ENCODE measurements at places on chromosomes 6 and 20.

- DNase-seq = no peak
These were observed 79.4 kb downstream of the GFOD1 start for GRCh38 chr6:13407709-13408695.

DNA sequence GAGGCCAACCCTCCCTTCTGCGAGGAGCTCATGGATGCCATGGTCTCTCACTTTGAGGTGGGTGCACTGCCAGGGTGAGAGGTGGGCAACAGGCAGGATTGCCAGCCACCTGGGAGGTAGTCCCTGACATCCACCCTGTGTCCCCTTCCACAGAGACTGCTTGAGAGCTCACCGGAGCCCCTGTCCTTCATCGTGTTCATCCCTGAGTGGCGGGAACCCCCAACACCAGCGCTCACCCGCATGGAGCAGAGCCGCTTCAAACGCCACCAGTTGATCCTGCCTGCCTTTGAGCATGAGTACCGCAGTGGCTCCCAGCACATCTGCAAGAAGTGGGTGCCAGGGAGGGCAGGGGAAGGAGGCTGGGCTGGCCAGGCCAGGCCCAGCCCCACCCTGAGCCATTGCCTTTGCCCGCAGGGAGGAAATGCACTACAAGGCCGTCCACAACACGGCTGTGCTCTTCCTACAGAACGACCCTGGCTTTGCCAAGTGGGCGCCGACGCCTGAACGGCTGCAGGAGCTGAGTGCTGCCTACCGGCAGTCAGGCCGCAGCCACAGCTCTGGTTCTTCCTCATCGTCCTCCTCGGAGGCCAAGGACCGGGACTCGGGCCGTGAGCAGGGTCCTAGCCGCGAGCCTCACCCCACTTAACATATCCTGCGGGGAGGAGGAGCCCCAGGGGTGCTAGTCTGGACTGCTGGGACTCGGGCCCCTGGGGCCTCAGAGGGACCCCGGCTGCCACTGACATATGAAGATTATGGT lies 12.8 kb downstream of the PCIF1 start:
- DNase-seq = no peak

DNA sequence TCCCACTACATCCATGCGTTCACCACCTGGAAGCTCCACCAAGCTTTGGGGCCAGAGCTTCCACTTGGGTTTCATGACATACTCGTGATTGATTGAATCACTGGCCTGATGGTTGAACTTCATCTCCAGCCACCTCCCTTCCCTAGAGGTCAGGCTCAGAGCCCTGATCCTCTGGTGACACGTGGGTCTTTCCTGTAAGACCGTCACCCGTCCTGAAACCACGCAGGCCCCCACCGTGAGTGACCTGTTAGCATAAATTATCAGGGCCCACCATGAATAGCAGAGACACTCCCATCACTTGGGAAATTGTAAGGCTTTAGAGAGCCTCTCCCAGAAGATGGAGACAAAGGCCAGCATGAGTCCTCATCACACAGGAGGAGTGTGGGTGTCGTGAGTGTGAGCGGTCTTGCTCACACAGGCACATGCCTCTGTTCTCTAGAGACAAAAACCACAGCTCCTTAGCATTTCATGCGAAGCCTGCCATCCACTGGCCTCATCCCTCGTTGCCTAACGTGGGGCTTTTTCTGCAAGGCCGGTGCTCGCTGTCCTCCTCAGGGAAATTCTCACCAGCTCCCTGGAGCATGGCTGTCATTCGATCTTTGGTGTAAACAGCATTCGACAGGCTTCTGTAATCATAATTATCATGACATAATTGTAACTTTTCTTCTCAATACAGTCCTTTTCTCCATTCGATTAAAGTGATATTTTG lies 65.1 kb upstream of the DUSP22 start:
- DNase-seq = no peak

- DNase-seq = no peak
These were observed 3.1 kb downstream of the B3GALT4 start for GRCh38 chr6:33279971-33280511.

GRCh38 chr6:136719280-136720044 lies 72.8 kb downstream of the MAP3K5 start:
- no peak for DNase-seq

DNA sequence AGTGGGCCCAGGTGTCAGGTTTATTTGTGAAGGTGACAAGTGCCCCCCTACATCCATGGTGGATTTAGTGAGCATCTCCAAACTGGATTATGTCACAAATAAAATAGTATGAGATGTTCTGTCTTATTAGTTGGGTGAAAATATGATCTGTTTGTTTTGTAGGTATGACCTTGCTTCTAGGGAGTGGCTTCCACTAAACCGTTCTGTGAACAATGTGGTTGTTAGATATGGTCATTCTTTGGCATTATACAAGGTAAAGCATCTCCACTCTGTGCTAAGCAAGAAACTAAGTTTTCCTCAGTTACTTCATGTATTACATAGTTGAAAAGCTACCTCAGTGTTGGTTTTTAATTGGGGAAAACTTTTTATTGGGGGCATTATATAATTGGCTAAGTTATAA lies 88.4 kb downstream of the ATRN start:
- no peak for DNase-seq

DNA sequence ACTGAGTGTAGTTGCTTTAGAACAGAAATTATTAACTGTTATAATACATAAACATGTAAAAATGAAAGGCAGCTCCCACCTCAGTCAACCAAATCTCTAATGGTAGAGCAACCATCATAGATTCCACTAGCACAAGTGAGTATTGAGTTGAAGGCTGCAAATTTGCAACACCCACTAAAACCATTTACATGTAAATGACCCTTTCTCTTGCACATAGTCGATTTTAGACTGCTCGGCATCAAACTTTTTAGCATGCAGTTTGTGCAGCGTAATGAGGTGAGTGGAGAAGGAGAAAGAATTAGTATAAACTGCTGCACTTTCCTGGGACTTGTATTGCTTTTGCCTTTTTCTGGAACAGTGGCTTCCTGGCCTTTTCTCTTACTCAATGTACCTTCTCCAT lies 62.8 kb downstream of the FBXO5 start:
- DNase-seq = no peak

- DNase-seq = no peak
These were observed 22.1 kb downstream of the STK35 start for GRCh38 chr20:2123720-2124119.

DNA sequence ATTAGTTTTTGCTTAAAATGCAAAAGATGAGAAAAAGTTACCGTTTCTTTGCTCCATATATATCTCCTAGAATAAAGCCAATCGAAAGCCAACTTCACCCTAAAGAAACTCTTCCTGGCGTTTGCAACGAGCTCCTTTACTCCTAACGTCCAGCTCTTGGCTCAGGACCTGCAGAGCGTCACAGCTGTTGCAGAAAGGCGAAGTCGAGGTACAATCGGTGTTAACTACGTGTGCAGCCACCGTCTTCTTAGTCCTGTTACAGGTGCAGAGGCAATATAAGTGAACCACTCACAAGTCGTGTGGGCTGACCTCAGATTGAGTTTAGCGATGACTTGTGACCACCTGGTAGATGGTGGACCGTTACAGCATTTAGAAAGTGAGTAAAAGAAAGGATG lies 113.1 kb downstream of the TRIM27 start:
- no peak for DNase-seq

- no peak for DNase-seq
These were observed 12.1 kb upstream of the CHRNA4 start for GRCh38 chr20:63372971-63373885.

DNA sequence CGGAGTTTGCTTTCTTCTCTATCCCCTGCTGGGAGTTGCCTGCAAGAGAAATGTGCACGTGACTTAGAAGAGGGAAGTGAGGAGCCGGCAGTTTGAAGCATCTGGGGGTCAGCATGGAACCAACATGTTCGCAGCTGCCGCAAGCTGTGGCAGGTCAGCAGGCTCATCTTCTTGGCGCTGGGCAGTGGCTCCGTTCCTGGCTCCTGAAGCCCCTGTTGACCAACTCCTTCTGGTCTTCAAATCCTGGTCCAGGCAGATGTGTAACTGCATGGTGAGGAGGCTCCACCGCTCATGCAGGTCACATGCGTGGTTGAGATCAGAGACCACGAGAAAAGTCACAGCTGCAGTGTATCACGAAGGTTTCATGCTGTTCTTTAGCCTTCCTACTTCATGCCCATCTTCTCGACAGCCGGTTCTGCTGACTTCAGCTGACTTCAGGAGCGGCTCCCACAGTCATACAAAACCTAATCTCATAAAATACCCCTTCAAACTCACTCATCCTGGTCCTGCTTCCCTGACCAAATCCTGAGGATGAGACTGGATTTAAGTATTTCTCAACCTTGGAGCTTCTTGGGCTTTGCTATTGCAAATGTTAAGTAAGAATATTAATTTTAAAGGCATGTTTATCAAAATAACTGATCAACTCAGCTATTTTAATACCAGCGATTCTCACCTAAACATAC lies 44.9 kb upstream of the BCAS1 start:
- DNase-seq = no peak

DNA sequence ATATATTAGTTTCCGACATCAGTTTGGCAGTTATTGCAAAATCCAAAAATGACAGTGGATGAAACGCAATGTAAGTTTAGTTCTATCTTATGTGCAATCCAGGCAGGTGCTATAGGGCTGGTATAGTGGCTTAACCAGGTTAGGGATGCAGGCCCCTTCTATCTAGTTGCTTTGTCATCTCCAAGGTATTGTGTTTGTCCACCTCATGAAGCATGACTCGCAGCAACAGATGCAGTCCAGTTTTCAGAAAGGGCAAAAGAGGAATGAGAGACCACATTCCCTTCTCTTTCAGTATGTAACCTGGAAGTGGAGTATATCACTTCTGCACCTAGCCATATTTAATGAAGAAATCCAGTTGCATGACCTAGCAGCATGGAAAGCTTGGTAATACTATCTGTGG lies 59.7 kb downstream of the PKIB start:
- no peak for DNase-seq

- DNase-seq = no peak
These were observed 188.1 kb downstream of the UBE3D start for GRCh38 chr6:82877213-82878195.

GRCh38 chr6:6803180-6803977 lies 214.9 kb downstream of the LY86 start:
- DNase-seq = no peak

DNA sequence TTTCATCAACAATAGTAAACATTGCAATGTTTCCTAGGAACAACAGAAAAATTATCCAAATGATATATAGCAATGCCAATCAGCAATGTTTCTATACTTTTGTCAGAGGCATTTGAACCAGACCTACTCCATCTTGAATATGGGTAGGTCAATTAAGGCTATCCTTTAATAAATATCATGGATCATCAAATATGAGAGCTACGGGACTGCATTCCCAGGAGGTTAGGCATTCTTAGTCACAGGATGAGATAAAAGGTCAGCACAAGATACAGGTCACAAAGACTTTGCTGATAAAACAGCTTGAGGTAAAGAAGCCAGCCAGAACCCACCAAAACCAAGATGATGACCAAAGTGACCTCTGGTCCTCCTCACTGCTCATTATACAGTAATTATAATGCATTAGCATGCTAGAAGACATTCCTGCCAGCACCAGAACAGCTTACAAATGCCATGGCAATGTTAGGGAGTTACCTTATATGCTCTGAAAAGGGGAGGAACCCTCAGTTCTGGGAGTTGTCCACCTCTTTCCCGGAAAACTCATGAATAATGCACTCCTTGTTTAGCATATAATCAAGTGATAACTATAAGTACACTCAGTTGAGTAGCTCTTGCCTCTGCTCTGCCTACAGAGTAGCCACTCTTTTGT lies 8.6 kb upstream of the SERPINB6 start:
- no peak for DNase-seq

DNA sequence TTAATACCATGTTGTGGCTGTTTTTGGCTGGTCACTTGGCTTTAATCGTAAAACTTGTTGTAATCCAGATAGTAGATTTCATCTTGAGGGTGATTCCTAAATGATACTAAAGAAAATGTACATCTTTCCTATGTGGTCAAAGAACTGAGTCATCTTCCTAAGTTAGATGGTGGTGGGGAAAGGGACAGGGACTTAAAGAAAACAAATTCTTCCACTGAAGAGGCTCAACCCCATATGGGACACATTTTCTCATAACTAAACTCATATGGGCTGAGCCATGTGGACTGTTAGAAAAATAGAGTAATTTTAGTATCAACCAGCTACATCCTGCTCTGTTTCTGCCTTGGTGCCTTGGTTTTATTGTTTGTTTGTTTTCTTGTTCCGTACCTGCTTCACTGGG lies 155.8 kb downstream of the TSHZ2 start:
- no peak for DNase-seq
